Stimulated activated CD4-positive, alpha-beta T cell treated with anti-CD3 and anti-CD28 coated beads, Interleukin-1b, Interleukin-23, amount 100 ng/mL, for 24 hours (primary cell): ENCODE measurements at places on chromosomes 2 and 18.

- no peak for DNase-seq
Observed at GRCh38 chr2:24540011-24540477, 49.0 kb downstream of the NCOA1 start.

- DNase-seq, result no peak
Observed at GRCh38 chr2:179565807-179566206, 295.6 kb downstream of the ZNF385B start.

GRCh38 chr2:10614939-10615338, 74.8 kb downstream of the NOL10 start:
- no peak for DNase-seq

DNA sequence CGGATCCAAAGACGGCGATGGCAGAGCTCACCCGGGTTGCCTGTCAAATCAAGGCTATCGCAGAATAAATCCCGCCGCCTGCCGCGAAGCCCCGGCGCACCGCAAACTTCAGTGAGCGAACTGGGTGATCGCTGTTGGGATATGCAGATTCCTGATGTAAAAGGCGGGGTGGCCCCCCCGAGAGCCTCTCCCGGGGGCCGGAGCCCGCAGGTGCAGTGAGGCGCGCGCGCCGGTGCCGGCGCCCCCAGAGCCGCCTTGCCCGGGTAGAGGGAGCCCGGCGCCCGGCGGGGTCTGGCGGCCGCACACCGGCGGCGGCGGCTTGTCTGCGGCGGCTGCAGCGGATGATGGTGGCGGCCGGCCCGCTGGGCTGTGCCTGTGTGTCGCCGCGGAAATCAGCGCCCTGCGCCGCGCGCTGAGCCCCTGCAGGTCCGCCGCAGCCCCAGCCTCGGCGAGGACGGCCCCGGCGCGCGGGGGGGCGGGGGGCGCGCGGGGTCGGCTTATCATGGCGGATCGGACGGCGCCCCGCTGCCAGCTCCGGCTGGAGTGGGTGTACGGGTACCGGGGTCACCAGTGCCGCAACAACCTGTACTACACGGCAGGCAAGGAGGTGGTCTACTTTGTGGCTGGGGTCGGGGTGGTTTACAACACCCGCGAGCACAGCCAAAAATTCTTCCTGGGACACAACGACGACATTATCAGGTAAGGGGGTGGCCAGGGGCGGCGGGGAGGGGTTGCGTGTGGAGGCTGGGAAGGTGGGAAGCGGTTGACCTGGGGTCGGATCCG, 1.3 kb downstream of the EML6 start:
- DNase-seq, result no peak

GRCh38 chr2:16643099-16643498, 22.5 kb downstream of the CYRIA start:
- DNase-seq, result no peak

DNA sequence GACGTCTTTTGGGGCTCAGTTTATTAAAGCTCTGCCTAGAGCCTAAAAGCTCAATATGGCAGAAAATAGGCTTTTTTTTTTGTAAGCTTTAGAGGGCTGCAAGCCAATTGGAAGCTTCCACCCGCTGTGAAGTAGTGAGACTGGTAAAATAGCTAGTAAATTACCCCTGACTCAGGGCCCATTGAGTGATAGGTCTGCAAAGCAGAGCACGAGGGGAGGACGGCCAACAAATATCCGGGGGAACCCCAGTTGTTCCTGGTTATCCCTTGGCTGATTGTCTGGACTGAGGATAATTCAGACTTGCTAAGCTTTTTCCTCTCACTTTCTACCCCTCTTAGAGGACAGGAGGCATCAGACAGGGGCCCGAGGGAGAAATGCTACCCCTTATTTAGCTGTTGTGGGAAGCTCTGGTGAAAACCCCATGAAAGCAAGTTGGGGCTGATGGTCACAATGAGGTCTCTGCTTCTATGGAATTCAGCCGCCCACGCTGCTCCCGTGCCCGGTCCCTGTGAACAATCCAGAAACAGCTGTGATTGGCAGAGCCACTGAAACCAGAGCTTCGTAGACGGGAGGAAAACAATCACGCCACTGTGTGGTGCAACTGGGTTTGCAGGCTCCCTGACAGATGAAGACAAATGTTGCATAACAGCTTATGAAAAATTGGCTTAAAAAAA, 141.9 kb upstream of the LGALSL start:
- DNase-seq, result no peak

GRCh38 chr2:55420871-55421270, 1.2 kb upstream of the CCDC88A start:
- DNase-seq, result no peak

- DNase-seq, result no peak
Observed at GRCh38 chr2:210938228-210938627, 381.8 kb downstream of the CPS1 start.

GRCh38 chr2:367246-367645, 79.4 kb upstream of the ALKAL2 start:
- DNase-seq, result no peak

DNA sequence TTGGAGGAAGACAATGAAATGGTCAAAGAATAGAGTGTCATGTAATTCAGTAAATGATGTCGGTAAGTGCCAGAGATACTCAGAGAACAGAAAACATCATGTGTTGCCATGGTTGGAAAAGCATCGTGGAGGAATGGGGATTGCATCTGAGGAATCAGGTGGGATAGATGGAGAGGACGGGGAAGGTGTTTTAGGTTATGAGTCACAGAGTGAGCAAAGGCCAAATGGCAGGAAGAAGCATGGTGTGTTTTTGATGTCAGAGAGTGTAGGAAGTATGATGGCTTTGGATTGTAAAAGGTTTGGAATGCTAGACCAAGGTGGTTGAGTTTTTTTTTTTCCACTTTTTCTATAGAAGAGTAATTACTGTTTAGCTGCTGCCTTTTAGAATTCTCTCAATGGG, 27.5 kb upstream of the CD28 start:
- no peak for DNase-seq

GRCh38 chr2:32264422-32265105, at the start of gene NLRC4:
TSS of gene NLRC4 (minus strand) at chr2:32264886. CDS start at chr2:32256775, 8,111 bp downstream.
- no peak for DNase-seq

DNA sequence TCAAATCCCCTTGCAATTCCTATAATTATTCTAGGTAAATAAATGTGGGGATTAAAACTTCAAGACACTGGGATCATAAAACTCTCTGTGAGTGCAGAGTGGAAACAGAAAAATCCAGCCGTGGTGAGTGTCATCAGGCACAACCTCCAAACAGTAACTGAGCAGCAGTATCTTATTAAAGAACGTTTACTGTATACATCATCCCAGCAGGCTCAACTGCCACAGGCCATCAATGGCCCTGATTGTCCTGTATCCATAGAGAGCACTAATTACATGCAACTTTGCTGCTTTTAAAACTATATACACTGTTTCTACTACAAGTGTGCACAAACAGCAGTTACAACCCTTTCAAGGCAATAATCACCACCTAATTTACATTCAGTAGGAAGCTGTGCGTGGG, 23.9 kb downstream of the GAREM1 start:
- DNase-seq, result no peak

- DNase-seq, result no peak
Observed at GRCh38 chr2:182949572-182950189, 83.2 kb upstream of the FRZB start.

DNA sequence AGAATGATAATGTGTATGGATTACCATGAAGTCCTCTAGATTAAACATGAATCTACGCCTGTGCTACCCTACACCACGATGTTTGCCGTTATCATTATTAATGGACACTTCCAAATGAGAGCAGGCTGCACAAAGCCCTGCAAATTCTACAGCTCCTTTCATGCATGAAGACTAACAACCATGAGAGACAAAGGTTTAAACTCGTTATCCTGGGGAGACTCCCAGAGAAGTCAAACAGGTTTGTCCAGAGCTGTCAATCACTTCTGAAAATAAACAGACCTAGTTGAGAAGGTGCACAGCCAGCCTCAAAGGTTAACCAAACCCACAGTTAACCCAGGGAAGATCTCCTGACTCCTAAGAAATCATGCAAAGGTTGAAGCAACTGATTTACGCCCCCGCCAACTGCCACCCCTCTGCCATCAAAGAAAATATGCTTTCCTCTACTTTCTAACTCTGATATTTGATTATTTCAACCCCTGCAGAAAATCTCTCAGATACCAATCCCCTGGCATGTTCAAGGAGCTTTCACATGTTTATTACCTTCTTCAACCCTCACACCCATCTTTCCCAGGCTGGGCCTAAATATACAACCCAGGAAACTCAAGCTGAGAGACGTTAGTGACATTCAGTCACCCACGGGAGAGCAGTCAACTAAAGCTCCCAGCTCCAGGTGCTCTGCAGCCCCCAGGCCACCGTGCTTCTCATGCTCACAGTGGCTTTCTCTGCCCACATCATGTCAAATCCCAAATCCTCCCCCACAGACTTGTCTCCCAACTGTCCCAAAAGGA, 35.9 kb downstream of the MYO5B start:
- DNase-seq, result no peak

DNA sequence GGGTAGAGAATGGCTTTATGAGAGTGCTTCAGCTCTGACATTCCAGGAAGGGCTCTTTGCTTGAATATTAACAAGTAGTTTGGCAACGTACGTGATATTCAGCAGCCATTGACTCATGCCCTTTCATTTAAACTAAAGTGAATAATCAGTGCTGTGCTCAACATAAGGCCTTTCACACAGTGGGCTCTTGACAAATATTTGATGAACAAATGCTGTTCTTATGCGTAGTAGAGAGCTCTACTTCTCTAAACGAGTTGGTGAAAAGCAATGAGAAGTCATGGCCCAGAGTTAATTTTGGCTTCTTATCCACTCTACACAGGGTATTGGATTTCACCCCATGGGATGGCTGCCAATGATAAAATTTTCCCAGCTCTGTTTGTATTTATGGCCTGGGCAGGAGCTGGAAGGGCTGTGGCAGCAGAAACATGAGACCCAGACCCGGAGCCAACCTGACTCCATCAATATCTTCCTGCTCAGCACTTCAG, 338.9 kb downstream of the CCDC85A start:
- no peak for DNase-seq

DNA sequence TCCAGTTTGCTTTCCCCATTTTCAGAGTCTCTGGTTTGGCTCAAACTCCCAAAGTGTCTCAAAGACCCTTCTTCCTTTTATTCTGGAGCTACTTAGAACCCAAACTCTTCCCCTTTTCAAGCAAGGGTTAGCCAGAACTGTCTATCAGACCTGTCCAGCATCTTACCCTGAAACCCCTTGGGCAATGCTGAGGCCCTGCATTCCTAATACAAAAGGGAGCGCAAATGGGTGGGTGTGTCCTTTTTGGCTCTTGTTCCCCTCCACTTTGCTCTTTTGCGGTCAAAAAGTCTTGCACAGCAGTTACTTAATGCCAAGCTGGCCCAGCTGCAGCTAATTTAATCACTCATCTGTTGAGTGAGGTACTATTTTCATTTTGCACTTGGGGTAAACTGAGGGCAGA, 231.2 kb upstream of the FOSL2 start:
- DNase-seq, result no peak

- DNase-seq, result no peak
Observed at GRCh38 chr2:33660416-33661123, 61.5 kb upstream of the FAM98A start.

DNA sequence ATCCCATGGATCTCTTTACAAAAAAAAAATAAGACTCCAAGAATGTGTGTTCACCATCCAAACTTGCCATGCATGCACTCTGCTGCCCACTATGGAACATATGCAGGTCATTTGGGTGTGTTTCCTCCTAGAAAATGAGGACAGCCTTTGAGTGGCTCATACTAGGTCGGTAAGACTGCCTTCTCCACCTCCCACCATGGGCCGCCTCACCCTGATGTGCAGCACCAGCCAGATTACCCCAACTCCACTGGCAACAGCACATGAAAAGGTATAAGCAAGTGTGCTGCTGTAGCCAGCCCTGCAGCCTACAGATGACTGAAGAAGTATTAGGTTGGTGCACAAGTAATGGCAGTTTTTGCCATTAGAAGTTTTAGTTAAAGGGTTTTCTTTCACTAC, 214.2 kb downstream of the ATAD2B start:
- no peak for DNase-seq

GRCh38 chr18:79516441-79516931, 120.8 kb downstream of the NFATC1 start:
- DNase-seq, result no peak

DNA sequence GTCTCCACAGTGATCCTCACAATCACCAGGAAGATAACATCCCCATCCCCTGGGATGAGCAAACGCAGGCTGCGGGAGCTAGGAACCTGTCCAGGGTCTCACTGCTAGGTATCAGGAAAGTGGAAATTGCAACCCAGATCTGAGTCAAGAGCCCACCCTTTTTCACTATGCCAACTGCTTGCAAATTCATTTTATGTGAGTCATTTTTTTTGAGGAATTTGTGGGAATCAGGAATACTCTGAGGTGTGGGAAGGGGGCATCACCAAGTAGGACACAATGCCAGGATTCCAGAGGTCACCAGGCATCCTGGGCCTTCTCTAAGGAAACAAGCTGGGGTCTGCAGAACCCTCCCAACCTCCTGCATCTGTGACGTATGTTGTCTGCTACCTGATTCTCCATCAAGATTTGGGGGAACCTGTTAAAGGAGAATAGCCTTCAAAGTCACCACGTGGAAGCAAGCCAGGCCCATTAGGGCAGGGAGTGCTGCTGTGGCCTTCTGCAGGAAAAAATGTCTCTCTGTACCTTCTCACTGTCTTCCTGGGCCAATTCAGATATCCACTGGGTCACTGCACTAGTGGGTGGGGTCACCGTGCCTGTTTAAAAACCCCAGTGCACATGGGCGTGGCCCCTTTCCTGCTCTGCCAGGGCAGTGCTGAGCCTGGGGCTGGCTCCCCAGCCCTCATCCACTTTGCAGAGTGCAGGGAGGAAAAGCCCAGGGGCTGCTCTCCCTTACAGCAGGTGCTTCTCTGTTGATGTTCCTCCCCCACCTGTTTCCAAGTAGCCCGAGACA, 50.2 kb downstream of the MCFD2 start:
- DNase-seq, result no peak

DNA sequence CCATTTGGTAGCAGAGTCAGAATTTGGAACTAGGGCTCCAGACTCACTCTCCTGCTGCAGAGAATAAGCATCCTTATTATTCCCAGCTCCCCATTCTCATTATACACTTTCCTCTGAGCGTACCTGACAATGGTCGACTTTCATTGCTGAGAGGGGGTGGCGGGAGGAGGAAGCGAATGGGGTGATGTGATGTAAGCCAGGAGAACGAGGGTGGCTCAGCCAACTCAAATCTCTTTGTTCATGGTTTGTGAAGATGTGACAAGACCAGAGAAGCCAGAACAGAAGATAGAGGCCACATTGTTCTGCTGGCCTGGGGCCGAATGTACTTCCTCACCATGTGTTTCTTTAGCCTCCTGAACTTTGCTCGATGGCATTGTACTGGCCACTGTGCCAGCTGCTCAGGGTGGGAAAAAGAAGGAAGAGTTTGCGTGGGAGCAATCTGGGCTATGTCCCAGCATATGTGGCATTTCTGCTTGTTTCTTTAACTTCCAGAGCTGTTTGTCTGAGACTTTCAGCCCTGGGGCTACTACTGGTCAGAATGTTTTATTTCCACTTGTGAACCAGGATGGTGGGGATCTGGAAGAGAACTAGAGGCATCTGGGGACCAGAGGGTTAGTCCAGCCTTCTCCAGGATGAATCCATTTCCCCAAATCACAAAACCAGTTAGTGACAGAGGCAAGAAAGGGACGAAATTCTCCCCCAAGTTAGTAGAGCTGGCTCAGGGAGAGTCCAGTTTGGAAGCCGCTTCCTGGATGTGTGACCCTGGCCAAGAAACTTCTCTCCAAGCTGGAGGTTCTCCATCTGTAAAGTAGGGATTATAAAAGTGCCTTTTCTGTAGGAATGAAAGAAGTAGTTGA, 62.6 kb downstream of the MOGAT1 start:
- no peak for DNase-seq
